KG1 (cell line): ENCODE measurements at places on chromosomes 5 and 9.

DNA sequence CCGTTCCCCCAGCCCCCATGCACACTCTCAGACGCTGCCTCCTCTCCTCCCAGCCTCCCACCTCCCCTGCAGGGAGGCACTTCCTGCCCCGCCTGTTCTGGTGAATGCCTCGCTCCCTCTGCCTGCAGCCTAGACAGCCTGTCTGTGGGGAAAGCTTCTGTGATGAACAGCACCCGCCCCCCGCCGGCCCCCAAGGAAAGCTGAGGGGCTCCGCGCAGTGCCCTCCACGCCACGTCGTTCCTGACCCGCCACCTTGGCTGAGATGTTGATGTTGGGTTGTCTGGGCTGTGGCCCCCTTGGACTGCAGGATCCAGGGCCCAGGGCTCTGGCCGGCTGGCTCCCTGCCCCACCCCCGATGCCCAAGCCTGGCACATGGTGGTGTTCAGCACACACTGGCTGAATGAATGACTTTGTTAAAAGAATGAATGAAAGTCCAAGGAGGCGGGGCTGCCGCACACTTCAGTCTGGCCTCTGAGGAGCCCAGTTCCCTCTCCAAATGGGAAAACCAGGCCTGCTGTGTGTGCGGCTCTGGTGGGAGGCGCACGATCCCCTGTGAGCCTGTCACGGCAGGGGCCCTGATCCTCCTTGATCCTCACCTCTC, 2.1 kb upstream of the MYMK start:
- no peak for DNase-seq

DNA sequence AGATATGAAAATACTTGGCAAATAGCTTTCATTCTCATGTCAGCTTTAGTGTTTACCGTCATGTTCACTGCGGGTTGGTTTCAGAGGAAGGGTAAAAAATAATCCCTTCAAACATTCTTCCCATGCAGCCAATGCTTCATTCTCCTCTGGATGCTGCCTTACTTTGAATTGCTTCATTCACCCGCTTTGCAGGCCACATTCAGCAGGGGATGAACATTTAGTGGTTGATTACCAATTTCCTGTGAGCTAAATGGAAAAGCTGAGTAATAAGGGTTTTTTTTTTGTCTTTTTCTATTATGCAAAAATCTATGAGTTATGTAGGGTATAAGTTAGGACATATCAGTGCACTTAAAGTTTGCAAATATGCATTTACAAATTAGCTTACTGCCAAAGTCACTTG, 96.3 kb upstream of the MEF2C start:
- no peak for DNase-seq

DNA sequence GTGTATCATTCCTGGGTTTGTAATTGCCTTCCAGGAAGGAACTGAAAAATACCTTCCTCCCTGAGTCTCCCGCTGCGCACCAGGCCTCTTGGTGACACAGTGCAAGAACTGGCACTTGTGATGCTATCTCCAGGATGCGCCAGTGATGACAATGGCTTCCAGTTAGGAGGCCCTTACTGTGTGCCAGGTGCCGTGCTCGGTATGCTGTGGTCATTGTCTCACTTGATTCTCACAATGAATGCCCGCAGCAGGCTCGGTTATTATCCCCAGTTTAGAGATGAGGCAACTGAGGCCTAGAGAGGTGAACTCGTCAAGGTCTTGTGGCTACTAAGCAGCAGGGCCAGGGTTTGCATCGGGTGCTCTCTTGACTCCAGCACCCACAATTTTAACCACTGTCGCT, 31.5 kb upstream of the SLC2A8 start:
- DNase-seq = no peak

- DNase-seq = no peak
These were observed 1254.9 kb upstream of the DMAC1 start for GRCh38 chr9:9054354-9054992.

- DNase-seq = no peak
These were observed 547 bp downstream of the ANP32B start for GRCh38 chr9:97983589-97984187.

- no peak for DNase-seq
These were observed 9.3 kb upstream of the ADRA1B start for GRCh38 chr5:159906943-159907342.

- no peak for DNase-seq
These were observed 47.7 kb upstream of the BOD1 start for GRCh38 chr5:173664154-173664526.

- DNase-seq = no peak
These were observed 97.0 kb upstream of the ANKRD55 start for GRCh38 chr5:56330167-56330566.

- DNase-seq = no peak
These were observed 81.8 kb downstream of the LURAP1L start for GRCh38 chr9:12856603-12857002.

DNA sequence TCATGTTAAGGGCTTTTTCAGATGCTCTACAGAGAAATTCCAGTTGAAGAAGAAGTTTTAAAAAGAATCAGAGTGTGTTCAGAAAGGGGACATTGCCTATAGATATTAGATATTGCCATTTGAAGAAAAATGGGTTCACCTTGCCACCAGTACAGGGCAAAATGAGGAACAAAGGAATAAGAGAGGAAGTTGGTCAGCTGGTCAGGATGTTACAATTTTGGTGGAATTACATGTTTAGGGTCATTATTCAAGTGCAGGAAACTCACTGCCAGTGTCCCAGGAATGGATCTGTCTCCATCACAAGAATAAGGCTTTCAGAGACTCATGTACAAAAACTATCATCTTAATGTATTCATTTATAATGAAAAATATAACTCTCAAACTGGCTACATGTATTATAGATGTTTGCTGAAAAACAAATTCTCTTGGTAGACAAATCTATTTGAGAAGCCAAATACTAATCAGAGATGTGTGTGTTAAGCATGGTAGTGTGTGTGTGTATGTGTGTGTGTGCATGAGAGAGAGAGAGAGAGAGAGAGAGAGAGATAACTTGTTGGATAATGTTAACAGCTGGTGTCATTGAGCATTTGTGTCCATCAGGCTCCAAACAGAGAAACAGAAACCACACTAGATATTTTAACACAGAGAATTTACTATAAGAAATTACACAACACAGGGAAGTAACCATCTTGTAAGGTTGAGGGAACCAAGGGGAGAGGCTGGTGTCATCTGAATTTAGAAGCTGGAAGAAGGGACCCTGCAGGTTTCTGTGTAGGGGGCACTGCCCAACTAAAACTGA, 5.0 kb upstream of the C1QTNF3 start:
- DNase-seq = no peak

- no peak for DNase-seq
These were observed 13.7 kb downstream of the NOTCH1 start for GRCh38 chr9:136531904-136532798.

DNA sequence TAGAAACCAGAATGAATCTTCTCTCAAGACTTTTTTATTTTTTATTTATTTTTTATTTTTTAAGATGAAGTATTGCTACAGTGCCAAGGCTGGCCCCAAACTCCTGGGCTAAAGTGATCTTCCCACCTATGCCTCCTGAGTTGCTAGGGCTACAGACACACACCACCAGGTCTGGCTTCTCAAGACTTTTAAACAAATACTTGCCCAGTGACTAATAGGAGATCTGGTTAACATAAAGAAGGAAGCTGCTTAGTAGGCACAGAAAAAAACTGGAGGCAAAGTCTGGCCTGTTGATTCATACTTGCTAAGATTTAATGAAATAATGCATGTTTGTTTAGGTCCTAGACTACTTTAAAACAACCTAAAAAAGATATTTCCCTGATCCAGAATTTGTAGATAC, 43.8 kb downstream of the SLC38A9 start:
- DNase-seq = no peak

DNA sequence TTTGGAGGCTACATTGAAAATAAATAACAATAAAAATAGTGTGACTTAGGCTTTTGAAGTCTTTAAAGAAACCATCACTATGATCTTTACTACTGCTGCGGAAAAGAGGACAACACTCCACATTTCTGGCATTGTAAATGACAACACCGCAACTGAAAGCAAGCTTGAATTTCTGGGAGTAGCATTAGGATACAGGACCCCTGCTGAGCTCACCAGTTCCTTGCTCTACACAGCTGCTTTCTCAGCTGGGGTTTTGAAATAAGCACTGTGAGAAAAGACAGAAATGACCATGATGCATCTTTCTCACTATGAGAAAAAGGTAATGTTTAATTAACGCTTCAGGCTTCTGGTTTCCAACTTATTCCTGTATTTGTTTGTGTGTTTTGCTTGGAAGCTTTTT, 168.0 kb downstream of the TAF11L14 start:
- no peak for DNase-seq

GRCh38 chr9:19122490-19123042, 4.7 kb downstream of the PLIN2 start:
- DNase-seq = no peak

DNA sequence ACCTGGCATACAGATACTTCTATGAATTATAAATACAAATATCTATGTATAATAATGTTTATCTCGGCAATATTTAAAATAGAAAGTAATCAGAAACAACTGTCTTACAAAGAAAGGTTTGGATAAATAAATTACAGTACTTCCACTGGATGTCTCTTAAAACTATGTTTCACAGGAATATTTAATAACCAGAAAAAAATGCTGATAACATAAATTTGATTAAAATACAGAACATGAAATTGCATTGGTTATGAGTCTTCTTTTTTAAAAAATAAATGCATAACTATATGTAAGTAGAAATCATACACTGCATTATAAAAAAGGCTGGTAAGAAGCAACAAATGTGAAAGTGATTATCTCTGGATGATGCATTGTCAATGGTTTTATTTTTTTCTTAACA, 126.0 kb downstream of the AGTPBP1 start:
- DNase-seq = no peak

GRCh38 chr5:59645380-59645779, 248.1 kb downstream of the PDE4D start:
- no peak for DNase-seq

DNA sequence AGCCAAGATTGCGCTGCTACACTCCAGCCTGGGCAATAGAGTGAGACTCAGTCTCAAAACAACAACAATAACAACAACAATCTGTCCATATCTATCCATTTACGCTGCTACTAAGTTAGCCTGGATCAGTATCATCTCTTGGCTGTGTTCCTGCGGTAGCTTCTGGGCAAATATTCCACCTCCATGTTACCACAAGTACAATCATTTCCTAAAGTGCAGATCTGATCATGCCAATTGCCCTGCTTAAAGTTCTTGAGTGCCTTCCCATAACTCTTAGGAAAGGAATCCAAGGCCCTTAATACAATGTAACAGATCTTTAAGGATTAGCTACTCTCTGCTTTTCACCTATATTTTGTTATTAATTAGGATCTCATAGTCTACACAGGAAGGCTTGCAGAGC, 15.4 kb upstream of the PPP2R2B start:
- no peak for DNase-seq

DNA sequence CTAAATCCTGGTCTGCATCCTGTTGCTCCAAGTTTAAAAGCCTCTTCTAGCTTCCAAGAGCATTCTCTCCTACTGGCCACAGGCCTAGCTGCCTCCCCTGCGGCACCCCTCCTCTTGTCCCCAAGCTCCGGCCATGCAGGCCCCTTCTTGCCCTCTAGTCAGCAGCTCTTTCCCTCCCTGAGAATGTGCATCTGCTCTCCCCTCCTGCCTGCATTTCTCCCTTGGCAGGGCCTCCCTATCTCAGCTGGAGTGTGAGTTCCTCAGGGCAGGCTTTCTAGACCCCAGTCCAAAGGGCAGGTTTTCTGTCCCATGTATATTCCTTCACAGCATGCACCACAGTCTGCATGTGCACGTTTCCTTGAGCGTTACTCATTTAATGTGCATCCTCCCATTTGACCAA, 24.6 kb upstream of the BARX1 start:
- DNase-seq = no peak

- DNase-seq = no peak
These were observed 165.8 kb downstream of the MELK start for GRCh38 chr9:36738318-36738976.

DNA sequence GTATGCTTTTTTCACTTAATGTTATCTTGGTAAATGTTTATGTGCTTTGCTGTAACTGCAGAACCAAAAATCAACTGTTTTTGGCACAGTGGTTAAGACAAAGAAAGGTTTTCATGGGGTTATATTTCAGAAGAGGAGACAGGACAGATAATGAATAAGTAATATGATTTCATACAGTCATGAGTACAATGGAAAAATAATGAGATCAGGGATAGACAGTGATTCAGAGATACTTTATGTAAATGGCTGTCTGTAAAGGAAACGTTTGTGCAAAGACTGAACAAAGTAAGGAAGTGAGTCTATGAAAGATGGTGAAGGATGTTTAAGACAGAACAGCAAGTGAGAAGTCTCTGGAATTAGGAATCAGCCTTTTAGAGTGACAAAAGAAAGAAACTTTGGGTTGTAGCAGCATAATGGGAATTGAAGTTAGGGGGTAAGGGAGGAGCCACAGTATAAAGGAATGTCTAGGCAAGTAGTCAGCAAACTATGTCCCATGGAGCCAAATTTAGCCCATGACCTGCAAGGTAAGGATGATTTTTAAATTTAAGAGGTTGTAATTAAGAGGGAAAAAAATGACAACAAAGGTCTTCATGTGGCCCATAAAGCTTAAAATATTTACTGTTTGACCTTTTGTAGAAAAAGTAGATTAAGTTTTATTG, 55.0 kb downstream of the TNPO1 start:
- DNase-seq = no peak

DNA sequence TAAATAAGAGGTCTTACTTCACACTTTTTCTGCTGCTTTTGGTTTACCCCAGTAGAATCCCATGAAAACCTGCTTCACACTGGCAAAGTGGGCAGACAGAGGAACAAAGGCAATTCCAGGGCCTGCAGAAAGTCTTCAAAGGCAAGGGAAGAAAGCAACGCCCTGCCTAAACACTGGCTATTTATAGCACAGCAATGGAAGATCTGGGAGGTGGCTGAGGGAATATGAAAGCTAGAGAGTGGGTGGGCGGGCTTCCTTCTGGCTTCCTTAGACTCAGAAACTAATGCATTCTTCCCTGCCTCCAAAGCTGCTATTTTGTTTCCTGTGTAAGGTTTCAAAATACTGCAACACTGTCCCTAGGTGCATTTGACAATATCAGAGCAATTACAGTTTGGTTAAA, 46.8 kb downstream of the ELAVL2 start:
- DNase-seq = no peak

DNA sequence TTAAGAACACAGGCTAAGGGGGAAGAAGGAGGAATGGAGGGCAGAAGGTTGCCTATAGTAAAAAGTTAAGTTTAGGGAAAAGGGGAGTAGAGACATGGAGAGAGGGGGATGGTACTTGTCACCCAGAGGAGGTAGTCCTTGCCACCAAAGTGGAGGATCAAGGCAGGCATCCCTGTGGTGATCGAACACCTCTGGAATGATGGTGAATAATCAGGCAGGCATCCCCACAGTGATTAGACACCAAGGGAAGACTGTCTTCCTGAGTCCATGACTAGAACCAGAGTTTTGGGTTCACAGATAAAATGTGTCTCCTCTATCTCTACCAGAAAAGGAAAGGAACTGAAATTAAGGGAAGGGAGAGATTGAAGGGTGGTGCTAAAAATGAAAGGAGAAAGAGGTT, 19.2 kb upstream of the HMGCS1 start:
- no peak for DNase-seq

- no peak for DNase-seq
These were observed 43.7 kb downstream of the SECISBP2 start for GRCh38 chr9:89361816-89362646.
